ENCODE measurements at places on chromosomes 6 and 20.

- DNase-seq = no peak
These were observed 78.6 kb upstream of the INSM1 start for GRCh38 chr20:20289331-20289730.

- DNase-seq = no peak
These were observed 83.5 kb upstream of the TMEM181 start for GRCh38 chr6:158476389-158476788.

DNA sequence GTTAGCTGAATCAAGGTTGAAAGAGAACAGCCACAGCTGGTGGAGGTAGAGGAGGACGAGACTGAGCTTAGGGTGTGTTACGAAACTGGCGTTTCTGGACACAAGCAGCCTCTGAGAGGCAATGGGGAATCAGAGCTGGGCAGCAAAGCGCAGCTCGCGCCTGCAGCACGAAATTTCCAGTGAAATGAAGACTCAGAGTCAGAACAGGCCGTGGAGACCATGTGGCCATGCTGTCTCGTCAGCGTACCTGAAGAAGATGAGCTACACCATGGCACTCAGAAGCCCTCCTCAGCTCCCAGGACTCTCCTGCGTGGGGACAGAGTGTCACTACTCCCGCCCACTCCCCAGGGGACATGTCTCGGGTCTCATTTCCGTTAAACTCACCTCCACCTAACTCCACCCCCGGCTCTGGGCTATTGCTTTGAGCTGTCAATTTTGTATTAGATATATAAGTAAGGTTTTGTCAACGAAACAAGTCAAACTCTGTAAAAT, 256.9 kb downstream of the ERMARD start:
- no peak for DNase-seq

- DNase-seq = peak; percentile 22
These were observed 44.3 kb downstream of the PDYN start for GRCh38 chr20:1949347-1950100.

DNA sequence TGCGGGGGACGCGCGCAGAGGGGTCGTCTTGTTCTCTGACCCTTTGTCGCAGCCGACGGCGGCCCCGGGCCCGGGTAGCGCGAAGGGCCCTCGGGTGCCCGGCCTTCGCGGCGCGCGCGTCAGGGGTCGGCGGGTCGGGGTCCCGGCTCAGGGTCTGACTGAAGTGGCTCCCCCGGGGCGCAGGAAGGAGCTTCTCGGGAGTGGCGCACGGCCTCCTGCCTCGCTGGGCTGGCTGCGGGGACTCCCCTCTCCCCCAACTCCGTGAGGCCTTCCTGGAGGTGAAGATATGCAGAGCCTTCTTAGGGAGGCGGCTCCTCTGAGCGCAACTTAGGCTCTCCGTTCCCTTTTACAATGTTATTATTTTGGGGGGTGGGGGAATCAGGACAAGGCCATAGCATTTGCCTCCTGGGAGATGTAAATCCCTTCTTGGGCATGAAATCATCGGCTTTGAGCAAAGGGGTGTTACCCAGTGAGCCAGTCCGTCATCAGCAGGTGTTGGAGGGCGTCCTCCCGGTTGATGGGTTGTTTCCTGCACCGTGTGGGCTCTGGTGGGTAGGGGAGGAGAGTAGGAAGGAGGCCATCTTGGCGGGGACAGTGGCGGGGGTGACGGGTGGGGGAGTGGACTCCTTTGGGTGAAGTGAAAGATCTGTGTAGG, 523 bp downstream of the CDS2 start:
- DNase-seq = peak; percentile 17

DNA sequence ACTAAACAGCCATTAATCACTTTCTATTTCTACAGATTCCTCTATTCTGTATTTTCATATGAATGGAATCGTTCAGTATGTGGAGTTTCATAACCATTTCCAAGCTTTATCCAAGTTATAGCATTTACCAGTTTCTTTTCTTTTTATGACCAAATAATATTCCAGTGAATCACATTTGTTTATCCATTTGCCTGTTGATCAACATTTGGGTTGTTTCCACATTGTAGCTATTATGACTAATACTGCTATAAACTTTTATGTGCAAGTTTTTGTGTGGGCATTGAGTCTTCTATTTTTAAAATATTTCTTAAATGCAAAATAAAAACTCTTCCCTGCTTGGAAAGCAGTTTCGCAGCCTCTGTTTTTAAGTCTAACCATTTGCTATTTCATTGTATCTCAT, 336.4 kb upstream of the OPRM1 start:
- DNase-seq = no peak

GRCh38 chr6:3868544-3868943, 19.4 kb downstream of the FAM50B start:
- DNase-seq = peak; percentile 96

- DNase-seq = no peak
These were observed 101.5 kb downstream of the RWDD2A start for GRCh38 chr6:83294676-83295075.

DNA sequence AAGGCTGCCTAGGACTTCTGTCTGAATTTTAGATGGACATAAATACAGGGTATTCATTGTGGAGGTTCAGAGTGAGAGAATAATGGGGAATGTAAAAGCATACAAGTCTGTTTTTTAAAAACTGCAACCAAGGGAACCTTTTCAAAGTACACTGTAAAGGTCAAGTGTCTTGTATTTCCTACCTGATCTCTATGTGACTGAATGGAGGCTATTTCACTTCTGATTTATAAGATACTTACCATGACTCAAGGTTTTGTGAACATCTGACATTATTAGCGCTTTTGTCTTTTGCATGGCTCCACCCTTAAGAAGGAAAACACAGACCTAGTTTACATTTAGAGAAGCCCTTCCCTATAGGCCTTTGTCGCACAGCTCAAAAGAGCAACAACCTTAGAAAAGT, 126.5 kb downstream of the ZFAND3 start:
- DNase-seq = no peak

Measured in fibroblast of gingiva (primary cell).